ENCODE measurements at places on chromosomes 12 and 14.

DNA sequence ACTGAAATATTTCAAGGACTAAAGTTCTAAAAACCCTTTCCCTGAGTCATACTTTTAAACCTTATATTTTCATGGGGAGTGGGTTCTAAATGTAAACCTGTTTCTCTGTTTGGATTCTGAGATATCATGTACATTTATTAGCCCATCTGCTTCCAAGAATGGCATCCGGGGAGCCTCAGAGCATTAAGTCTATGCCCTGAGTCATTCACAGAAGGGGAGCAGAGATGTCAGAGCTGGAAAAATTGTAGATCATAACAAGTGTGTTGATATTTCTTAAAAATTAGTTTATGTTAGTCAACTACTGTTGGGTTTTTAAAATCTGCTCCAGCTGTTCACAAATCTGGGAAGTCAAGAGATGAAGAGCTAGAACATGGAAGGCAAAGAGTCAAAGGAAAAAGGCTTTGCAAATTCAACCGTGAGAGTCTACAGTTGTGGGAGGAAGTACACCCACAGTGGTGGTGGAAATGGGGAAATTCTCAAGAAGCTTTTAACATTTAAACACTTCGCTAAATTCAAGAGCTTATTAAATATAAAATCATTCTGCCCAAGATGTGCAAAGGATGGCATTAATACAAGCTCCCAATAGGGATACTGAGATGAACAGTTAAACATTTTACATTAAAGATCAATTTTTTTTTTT lies 70.5 kb upstream of the FLRT2 start:
- no peak for DNase-seq

DNA sequence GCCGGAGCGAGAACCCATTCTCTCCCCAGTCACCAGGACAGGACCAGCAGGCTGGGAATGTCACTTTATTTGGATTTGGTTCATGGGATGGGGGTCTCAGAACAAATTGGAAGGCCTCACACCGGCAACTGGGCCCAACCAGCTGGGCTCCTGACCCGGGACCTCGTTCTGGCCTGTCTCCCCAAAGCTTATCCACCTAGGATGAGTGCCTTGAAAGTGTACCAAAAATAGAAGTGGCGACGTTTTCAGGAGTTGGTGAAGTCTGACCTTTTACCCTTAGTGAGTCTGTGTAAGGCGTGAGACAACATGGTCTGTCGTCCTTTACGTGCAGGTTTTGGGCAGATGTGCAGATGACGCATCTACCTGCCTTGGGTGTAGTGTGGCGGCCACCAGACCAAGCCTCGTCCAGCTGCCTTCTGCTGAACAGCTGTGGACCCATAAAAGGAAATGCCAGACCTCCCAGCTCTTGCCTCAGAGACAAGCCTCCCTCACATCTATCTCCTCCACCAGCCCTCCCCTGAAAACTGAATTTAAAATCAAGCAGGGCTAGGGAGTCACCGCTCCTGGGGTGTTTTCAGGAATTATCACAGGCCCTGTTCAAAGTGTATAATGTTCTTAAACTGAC lies 36.6 kb upstream of the CLMN start:
- no peak for DNase-seq

GRCh38 chr14:39704594-39704993 lies 272.4 kb upstream of the FBXO33 start:
- DNase-seq = no peak

GRCh38 chr12:59408431-59408830 lies 187.4 kb upstream of the SLC16A7 start:
- DNase-seq = no peak

GRCh38 chr12:52645120-52645761 lies 6.8 kb downstream of the KRT2 start:
- DNase-seq = no peak

GRCh38 chr12:94769047-94769420 lies 118.7 kb upstream of the TMCC3 start:
- no peak for DNase-seq

DNA sequence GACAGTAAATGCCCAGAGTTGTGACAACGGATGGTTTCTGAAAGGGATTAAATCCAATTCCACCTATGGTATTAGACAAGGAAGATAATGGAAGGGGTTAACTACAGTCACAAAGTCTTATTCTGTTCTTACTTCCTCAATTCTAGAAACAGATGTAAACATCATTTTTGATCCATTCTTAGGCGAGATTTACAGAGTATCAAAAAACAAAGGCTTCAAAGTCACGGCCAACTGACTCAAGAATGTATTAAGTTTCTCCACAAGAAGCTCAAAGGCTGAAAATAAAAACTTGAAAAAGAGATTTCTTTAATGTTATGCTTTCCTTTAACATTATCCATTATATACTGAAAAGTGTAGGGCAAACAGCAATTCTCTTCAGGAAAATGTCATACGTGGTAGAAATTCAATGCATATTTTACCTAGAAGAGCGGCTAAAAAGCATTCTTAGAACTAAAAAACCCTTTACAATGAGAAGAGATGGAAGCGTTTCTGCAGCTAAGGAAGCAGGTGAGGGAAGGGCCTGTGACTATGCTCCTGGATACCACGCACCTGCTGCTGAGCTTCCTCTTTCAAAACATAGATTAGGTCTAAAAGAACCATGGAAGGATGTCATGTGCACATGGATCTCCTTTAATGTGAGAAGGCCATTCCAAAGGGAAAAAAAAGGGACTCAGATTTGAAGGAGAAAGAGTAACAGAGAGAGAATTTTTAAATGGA lies 185.8 kb downstream of the STXBP6 start:
- no peak for DNase-seq

GRCh38 chr14:27228053-27228452 lies 630.2 kb upstream of the NOVA1 start:
- DNase-seq = no peak

DNA sequence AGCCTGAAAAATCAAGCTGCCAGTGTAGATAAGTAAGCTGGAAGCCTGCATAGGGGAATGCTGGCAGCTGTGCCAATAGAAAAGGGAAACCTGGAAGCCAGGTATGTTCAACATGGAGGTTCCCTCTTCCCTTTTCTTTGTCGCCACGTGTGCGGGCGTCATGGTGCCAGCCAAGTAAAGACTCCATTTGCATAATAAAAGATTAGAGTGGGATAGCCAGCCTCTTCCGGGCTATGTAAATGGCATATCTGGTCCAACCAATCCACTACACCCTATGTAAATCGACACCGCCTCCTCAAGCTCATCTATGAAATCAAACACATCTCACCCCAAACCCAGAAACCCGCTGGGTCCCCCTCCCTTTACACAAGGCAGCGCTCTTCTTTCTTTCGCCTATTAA lies 5.6 kb upstream of the ADGRD1 start:
- DNase-seq = no peak

GRCh38 chr12:64923536-64923935 lies 99.1 kb downstream of the TBC1D30 start:
- no peak for DNase-seq

DNA sequence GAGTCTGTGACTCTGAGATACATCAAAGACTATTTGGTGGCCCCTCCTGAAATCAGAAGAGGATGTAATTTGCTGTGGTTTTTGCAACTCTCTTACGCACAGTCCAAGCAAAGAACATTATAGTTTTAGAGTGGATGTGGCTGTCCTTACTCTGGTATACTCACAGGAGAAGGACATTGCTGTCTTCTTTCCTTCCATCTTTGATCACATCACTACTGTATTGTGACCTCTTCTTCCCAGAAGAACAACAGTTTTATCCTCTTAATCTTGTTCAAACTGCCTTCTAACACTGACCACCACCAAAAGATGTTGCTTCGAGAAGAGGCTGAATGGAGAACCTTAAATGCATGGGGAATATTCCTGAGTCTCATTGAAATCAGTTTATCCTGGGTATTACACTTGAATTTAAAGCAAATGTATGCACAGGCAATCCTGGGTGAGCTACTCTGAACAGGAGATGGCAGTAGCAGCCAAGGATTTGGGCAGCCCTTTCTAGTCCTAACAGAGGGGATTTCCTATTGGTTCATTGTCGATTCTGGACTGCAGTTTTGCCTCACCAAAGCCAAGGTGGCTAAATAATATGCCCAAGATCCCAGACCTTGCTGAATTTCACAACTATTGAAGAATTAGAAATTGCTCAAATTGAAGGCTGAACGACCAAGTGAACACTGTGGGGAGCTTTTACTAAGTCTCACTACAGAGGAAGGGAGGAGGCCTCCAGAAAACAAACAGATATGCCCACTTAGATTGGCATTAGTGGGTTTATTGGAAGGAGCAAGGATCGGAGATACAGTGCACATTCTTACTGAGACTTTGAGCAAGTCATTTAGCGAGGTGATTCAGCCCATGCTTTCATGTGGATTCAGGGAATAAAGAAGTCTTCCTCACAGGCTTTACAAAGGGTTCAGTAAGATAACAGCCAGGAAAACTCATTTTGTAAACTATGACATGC lies 282.8 kb downstream of the PAWR start:
- DNase-seq = peak; percentile 80

- DNase-seq = peak; percentile 44
These were observed 25.6 kb upstream of the ARID4A start for GRCh38 chr14:58272588-58273372.

GRCh38 chr12:120590741-120591407 lies 9.7 kb upstream of the POP5 start:
- DNase-seq = no peak

DNA sequence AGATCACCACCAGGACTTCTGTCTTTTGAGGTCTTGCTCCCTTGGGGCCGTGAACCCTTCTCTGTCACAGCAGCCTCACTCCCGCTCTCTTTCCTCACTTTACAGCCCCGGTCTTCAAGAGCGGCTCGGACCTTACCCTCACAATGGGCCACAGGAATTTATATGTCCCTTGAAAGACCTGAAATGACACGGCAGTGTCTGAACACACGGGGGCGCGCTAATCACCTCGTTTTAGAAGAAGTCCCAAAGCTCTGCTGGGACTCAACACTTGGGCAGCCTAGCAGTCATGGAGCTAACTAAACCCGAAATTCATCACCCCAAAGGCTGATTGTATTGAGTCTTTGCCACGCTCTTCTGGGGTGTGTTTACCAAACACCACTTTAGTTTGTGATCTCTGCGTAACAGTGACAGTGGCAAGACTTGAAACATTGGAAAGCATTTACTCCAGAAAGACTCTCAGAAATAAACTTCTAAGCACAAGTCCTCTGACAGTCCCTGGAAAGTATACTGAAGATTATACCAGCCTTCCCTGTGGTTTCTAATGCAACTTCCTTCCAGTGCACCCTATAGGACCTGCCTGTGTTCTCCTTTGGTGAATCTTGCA lies 29.0 kb downstream of the SERPINA11 start:
- DNase-seq = peak; percentile 60

- no peak for DNase-seq
These were observed 29.3 kb upstream of the PEX5 start for GRCh38 chr12:7160183-7160582.

GRCh38 chr12:6374786-6375160 lies 590 bp downstream of the SCNN1A start:
- no peak for DNase-seq

DNA sequence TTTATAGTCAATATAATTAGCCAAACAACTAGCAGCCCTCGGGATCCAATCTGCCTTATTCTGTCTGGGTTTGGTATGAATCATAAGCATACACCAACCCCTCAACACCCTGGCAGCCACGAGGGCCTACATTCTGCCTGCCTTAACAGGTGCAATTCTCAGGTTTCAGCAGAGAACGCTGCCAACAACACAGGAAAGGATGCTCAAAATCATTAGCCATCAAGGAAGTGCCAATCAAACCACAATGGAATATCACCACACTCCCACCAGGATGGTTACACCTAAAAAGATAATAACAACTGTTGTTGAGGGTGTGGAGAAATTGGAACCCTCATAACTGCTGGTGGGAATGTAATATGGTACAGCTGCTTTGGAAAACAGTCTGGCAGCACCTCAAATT lies 122.8 kb downstream of the TTC7B start:
- no peak for DNase-seq

GRCh38 chr14:81324011-81324410 lies 76.1 kb downstream of the STON2 start:
- no peak for DNase-seq

DNA sequence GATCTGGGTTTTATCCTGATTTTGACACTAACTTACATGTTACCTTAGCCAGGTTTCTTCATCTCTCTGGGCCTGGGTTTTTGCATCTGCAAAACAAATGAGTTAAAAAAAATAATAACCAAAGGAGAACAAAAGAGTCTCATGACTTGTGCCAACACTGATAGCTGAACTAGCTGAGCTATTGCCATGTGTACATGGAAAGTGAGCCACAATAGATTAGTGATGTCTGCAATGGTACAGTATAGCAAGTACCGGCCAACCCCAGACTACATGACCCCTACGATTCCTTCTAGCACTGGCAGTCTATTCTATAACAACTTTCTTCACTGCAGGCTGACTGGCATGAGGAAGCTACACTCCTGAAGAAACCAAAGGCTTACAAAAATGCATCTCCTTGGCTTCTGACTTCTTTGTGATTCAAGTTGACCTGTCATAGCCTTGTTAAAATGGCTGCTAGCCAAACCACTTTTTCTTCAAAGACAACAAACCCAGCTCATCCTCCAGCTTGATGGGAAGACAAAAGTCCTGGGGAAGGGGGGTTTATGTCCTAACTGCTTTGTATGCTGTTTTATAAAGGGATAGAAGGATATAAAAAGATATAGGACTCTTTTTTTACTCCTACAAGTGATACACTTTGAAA lies 123.7 kb downstream of the DAD1 start:
- no peak for DNase-seq

- no peak for DNase-seq
These were observed 717.3 kb downstream of the TRHDE start for GRCh38 chr12:72989458-72989947.

DNA sequence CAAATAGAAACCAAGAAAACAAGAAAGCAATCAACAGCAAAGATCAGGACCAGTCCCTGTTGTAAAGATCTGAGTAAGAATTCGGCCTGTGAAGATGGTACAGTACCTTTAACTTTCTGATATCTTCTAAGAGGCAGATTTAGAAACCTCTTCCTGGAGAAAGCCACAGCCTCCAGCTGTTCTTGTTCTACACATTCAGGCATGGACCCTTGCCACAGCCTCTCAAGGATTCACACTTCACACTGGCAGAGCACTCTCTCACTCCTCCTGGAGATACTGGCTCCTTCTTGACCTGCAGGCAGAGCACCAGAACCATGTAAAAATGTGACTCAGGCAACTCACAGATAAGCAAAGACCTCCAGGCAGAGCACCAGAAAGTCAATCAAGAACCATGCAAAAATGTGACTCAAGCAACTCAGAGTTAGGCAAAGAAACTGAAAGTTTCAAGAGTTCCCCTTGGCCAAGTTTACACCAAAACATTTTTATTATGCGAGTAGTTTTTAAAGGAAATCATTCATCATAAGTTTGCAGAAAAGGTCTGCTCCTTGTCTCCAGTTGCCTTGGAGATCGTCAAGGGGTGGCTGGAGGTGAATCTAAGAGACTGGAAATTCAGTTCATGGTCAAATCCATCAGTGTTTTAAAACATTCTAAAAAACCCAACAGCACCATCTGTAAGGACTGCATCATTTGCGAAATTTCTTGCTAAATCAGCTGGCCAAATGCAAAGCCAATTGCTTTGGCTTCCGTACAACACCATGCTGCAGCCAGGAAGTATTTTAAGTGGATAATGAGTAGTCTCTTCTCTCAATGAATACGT lies 119.3 kb upstream of the MDM1 start:
- no peak for DNase-seq

- no peak for DNase-seq
These were observed 167.8 kb upstream of the HIF1A start for GRCh38 chr14:61527325-61528100.
